Urinary bladder (tissue), 4 donors: ENCODE measurements at places on chromosomes 2 and 18.

DNA sequence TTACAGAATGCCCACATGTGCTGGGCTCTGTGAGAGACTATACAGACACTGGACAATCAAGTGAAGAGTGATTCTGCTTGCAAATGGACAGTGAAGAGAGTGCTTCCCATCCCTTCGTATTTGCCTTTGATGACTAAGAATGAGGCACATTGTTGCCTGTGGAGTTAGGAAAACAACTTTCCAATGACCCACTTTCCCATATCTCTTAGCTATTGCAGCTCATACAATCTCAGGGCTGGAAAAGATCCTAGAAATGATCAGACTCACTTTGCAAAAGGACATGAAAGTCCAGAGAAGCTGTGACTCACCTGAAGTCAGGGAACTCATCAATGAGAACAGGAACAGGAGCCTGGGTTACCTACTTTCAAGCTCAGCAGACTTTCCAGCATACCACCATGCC is 440.5 kb upstream of the TCF4 start:
- DNase-seq: no peak

GRCh38 chr2:198774576-198774975 is 683.2 kb downstream of the SATB2 start:
- DNase-seq: no peak

- DNase-seq: no peak
Measured at GRCh38 chr2:227204452-227204851, 40.0 kb downstream of the COL4A3 start.

GRCh38 chr2:8244639-8245038 is 437.2 kb upstream of the ID2 start:
- DNase-seq: no peak

DNA sequence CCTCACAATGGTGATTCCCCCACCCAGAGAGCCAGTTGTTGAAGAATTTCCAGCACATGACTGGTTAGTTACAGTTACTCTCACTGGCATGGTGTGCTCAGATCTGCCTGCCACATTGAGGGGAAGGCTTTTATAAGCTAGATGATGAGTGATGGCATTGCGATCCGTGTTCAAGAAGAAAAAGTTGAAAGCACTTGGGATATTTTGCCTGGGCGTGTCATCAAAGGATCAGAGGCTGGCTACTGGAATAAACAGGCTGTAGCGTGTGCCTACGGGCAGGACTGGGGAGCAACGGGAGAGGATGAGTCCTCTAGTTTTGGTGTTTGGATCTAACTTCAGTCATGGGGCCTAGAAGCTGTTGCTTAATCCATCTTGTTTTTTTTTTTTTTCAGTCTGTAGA is 175.0 kb downstream of the SETBP1 start:
- no peak for DNase-seq

DNA sequence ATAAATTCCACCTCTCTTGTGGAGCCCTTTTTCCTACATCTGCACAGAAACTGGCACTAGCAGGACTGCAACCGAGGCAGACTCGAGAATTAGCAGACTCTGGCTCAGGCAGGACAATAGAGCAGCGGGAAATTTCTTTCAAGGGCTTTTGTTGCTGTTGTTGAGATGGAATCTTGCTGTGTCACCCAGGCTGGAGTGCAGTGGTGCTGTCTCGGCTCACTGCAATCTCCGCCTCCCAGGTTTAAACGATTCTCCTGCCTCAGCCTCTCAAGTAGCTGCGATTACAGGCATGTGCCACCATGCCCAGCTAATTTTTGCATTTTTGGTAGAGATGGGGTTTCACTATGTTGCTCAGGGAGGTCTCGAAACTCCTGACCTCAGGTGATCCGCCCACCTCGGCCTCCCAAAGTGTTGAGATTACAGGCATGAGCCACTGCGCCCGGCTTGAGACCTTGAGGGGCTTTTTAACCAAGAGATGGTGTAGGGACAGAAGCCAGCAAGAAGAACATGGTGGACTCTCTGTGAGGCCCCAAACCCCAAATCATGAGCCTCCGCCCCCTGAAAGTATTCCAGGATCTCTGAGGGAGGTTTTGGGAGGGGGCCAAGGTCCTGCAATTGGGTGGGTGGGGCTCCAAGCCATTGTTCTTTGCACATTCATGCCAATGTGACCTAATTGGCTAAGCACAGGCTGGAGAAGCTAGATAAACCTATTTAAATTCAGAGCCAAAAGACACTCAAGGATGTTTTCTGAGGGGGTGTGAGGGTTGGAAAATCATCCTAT is 68.4 kb upstream of the MSH2 start:
- no peak for DNase-seq

GRCh38 chr2:70785137-70785911 is 5.1 kb downstream of the FIGLA start:
- no peak for DNase-seq

DNA sequence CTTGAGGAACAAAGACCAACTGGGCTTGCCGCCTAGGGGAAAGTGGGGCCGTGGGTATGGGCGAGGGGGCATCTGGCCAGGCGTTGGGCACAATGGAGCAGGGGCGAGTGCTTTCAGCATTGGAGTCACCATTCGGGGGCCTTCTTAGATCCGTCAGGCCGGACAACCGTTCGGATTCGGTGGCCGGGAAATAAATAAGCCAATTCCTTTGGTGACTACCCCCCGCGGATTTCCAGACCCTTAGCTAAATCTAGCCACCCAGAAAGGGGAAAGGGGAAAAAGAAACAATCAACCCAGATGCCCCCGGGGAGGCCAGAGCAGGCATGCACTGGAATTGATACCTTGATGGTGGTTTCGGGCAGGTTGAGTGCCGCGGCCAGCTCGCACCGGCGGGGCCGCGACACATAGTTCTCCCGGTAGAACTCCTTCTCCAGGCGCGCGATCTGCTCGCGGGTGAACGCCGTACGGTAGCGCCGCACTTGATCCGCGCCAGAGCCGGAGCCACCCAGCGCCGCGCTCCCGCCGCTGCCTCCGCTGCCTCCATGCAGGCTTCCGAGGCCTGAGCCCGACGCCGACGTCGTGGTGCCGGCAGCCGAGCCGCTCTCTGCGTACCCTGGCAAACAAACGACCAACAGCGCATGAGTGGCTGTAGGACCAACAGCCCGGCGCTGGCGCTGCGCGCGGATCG is 1.8 kb downstream of the EVX2 start:
- DNase-seq: no peak

DNA sequence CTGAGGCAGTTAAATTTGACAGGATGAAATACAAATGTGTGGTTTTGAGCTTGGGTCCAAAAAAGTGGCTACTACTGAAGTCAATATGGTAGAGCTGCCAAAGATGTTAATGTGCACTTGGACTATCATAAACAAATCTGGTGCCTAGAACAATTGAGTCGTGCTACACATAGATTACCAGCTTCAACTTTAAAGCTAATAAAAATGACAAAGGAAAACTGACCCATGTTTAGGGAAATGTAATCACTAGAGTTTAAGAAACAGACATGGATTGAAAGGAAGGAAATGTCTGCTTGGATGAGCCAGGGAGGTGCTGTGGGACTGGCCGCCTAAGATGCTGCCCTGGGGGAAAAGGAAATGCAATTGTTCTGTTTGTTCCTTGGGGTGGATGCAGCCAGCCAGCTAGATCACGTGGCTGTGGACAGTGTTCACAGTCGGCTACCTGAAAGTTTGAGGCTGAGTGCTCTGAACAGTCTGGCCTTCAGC is 36.6 kb downstream of the CYB5A start:
- no peak for DNase-seq

DNA sequence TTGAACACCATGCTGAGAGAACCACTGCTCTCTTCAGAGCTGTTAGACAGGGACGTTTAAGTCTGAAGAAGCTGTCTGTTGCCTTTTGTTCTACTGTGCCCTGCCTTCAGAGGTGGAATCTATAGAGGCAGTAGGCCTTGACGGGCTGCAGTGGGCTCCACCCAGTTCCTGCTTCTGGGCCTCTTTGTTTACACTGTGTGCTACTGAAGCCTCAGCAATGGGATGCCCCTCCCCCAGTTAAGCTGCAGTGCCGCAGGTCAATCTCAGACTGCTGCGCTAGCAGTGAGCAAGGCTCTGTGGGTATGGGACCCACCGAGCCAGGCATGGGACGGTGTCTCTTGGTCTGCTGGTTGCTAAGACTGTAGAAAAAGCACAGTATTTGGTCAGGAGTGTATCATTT is 162.3 kb upstream of the NXPH2 start:
- DNase-seq: no peak

GRCh38 chr18:75915941-75916623 is 488.6 kb upstream of the SMIM21 start:
- DNase-seq: peak; percentile 18

DNA sequence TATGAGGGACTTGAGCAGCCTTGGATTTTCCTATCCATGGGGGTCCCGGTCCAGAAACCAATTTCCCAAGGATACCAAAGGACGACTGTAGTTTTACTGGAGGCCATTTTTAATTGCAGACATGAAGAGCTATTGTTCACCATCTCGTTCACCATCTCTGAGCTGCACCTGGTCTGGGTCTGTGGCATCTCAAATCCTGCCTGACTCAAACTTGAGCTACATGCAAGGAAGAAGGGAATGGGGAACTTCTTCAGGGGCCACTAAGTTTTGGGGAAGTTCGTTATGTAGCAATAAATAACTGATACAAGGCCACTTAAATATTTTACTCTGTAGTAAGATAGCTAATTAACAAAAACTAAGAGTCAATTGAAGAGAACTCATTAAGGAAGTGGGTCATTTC is 2.1 kb upstream of the SMCHD1 start:
- no peak for DNase-seq

DNA sequence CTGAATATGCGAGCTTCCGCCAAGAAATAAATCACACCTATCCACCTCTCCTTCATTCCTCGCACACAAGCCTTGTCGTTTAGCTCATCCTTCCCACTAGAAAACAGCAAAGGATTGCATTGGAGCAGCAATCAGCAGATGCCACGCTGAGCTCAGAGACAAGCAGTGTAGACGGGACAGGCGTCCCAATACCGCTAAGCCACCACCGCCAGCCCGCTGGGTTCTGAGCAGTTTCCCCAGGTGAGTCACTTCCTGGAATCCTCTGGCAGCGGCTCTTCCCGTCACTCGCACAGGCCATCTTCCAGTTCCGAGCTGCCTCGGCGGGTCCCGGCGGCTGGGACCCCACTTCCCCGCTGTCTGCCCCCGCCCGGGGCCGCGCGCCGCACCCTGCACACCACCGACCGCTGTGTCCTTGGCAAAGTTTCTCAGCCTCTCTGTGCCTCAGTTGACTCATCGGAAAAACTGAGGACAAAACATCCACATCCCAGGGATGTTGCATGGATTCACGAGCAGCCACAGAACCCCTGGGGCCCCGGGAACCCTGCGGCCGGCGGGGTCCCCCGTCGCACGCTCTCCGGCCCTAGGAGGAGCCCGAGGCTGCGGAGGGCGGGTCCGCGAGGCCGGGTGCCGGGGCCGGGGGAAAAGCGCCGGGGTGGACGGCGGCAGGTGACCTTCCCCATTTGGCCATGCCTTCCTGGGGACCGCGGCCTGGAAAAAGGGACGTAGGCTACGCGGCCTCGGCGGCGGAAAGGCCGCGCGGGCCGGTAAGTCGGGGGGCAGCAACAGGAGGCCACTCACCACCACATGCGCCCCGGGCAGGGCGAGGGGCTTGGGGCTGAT is 573 bp downstream of the KDSR start:
- no peak for DNase-seq

DNA sequence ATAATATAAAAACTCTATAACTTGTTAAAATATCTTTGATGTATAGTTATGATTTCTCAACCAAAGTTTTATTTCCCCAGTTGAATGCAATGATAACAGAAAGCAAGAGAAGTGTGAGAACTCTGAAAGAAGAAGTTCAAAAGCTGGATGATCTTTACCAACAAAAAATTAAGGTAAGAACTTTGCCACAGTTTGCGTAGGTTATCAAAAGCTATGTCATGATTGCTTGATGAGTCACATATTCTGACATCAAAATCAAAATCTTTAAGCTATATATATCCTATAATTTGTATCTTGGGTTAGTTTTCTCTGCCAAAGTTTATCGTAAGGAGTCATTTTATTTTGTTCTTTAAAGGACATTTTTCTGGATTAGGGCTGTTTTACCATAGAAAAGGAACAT is 35.0 kb downstream of the NDC80 start:
- DNase-seq: no peak

DNA sequence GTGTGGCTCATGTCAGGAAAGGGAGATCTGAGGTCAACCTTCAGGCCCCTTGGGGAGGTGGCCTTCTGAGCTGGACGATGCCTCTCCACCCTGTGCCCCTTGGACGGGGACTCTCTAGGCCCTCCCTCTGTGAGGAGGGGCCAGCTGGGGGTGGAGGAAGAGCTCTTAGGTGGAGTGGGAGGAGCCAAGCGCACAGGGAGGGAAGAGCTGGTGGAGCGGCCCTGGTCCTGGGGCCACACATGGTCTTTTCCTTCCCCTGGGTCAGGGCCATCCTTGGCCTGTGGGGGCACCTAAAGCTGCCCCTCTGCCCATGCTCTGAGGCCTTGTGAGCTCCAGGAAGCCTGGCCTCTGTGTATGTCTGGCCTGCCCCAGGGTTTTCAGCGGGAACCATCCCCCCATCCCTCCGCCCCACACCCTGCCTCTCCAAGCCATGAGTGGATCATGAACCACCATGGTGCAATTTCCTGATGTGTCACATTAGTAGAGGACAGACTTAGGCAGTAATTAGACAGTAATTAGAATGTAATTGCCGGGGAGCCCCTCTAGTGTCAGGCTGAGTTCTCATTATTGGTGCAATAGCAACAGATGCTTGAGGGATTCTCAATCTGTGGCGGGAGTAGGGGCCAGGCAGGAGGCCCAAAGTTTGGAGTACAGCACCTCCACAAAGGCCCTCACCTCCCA is 63.0 kb downstream of the GLI2 start:
- DNase-seq: no peak

DNA sequence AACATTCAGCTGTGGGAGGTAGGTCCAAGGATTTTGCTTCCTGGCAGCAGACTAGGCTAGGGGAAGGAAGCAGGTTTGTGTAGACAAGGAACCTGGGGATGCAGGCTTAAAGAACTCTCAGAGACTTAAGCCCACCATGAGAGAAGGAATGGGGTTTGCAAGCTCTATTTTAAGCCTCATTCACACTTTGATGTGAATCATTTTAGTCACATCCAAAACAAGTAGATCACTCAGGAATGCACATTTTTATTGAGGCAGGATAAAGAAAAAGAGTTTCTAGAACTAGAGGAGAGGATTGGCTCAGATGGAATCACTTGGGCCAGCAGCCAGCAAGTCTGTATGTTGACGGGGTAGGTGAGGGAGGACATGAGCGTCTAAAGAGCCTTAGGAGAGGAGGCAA is 3.3 kb upstream of the NAPG start:
- DNase-seq: no peak

- no peak for DNase-seq
Measured at GRCh38 chr2:67702284-67702683, 305.2 kb downstream of the ETAA1 start.

- no peak for DNase-seq
Measured at GRCh38 chr2:84959566-84960506, 11.1 kb upstream of the KCMF1 start.
